ENCODE measurements at places on chromosomes 16 and 17.

DNA sequence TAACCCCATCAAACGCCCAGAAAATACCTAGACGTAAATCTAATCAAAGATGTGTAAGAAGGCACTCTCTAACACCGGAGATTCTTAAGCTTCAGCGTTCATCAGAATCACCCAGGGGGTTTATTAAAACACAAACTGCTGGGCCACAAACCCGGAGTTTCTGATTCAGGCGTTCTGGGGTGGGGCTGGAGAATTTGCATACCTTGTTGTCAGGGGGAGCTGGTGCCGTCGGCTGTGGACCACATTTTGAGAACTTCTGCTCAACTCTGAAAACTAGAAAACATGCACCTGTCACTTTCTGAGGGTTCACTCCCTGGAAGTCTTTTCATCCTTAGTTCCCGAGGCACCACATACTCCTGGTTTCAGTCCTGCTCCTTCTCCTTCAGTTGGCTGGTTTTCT is 48.6 kb upstream of the WSCD1 start:
- no peak for DNase-seq

DNA sequence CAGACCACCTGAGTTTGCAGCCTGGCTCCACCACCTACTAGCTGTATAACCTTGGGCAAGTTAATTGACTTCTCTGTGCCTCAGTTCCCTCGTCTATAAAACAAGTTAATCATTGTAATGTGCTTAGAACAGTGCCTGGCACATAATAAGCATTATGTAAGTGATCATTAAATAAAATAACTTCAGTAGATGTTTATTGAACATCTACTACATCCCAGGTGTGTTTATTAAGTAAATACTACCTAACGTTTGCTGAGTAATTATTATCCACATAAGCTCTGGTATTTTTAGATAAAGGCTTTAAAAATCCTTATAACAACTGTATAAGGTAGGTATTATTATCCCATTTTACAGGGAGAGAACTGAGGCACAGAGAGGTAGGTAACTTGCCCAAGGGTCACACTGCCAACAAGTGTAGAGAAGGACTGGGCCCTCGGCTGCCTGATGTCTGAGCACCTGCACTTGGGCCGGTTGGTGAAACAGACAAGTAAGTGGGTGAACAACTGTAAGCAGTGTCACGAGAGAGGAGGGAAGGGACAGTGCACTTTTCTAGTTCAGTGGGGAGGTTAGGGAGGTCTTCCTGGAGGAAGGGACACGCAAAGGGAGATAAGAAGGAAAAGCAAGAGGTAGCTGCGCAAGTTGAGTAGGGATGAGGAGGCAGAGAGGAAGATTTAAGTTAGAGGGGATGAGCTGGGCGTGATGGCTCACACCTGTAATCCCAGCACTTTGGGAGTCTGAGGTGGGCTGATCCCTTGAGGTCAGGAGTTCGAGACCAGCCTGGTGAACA is 4.6 kb downstream of the TNS4 start:
- no peak for DNase-seq

- no peak for DNase-seq
These were observed 690.4 kb upstream of the RBFOX1 start for GRCh38 chr16:6642271-6642670.

- no peak for DNase-seq
These were observed 161.5 kb downstream of the PHKB start for GRCh38 chr16:47622451-47623176.

DNA sequence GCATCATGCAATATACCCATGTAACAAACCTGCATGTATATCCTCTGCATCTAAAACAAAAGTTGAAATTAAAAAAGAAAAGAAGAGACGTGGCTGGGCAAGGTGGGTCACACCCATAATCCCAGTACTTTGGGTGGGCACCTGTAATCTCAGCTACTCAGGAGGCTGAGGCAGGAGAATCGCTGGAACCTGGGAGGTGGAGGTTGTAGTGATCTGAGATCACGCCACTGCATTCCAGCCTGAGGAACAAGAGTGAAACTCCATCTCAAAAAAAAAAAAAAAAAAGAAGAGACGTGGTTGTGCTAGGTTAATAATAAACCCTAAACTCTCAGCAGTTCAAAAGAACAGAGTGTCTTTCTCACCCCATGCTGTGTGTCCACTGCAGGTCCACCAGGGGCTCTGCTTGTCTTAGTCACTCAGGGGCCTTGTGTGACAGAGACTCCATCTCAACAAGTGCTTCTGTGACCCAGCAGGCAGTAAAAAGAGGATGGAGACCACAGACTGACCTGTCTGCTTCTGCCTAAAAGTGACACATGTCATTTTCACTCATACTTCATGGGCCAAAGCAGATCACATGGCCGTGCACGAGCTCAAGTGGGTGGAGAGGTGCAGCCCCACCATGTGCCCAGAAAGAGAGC is 22.3 kb upstream of the N4BP1 start:
- DNase-seq, result no peak

- DNase-seq, result peak; percentile 53
These were observed 122.3 kb downstream of the CDK5R1 start for GRCh38 chr17:32609085-32609484.

DNA sequence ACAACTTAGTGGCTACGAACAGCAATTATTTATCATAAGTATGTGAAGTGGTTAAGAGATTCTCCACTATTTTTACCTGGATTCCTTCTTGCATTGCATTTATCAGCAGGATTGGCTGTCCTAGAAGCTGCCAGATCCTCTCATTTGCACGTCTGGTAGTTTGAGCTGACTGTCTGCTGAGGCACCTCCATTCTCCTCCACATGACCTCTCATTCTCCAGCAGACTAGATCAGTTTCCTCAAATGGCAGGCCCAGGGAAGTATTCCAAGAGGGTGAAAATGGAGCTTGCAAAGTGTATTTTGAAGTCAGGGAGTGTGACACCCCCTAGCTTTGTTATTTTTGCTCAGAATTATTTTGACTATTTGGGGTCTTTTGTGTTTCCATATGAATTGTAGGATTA is 870.1 kb downstream of the CDH11 start:
- DNase-seq, result no peak

DNA sequence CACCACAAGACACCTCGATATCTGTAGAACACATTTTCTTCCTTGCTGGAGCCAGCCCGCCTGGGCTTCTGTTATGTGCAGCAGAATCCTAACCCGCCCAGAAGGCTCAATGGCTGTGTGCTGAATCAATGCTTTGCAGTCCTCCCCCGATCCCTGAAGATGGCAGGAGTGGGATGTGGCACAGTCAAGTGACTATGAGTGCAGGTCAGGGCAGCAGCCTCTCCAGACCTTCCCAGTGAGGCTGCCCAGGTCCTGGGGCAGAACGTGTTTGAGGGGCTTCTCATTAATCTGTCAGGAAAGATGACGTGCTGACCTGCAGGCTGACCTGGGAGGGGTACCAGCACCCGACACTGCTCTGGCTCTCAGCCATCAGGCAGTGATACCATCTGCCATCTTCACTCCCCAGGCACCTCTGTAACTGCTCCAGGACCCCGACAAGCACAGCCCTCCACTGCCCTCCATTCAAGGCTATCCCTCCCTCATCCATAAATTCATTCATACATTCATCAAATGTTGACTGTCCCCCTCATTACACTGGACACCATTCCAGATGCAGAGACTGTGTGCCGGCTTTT is 35.2 kb downstream of the LRRC75A start:
- DNase-seq, result no peak

GRCh38 chr16:3730161-3731125 is 13.1 kb upstream of the TRAP1 start:
- no peak for DNase-seq

GRCh38 chr16:14335297-14335696 is 264.2 kb downstream of the MRTFB start:
- DNase-seq, result no peak

GRCh38 chr17:82929011-82929622 is 89.3 kb upstream of the ZNF750 start:
- no peak for DNase-seq

DNA sequence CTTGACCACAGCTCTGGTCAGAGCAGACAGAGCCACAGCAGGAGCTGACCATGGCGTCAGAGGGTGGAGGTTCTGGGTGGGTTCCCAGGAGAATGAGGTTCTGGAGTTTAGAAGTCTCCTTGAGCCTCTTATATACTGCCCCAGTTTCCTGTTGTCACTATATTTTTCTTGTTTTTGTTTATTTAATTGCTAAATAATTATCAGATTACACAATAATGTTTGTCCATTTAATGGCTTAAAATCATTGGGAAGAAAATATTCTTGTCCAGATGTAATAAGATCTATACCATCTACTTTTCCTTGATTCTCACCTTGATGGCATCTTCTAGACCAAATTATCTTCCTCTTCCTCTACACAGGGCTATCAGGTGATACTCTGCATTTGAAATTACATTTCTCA is at the start of gene KRTAP4-3:
TSS of gene KRTAP4-3 (minus strand) at position 101 of the 400 bp plus-strand sequence. CDS start at position 52, 49 bp downstream.
- DNase-seq, result no peak

- no peak for DNase-seq
These were observed 23.8 kb downstream of the SHISA9 start for GRCh38 chr16:12925026-12925800.

GRCh38 chr17:6786618-6787017 is 10.6 kb downstream of the FBXO39 start:
- DNase-seq, result no peak

DNA sequence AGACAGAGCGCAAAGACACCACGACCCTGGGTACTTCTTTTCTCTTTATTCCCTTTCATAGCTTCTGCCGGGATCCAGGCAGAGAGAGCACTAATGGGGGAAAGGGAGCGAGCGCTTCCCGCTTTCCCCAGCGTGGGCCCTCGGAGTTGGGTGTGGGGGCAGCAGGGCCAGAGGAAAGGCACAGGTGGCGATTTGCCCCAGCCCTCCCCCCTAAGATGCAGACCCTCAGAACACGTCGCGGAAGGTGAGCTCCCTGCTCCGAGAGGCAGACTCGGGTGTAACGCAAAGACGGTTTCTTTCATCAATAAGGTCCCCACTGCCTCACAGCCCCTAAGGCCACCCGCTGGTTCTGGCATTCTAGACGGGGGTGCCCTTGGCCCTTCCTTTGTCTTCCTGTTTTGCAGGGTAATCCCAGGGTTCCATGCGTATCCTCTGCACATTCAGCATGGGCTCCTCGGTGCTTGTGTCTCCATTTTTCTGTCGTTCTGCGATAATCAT is 570 bp upstream of the NME3 start:
- no peak for DNase-seq

DNA sequence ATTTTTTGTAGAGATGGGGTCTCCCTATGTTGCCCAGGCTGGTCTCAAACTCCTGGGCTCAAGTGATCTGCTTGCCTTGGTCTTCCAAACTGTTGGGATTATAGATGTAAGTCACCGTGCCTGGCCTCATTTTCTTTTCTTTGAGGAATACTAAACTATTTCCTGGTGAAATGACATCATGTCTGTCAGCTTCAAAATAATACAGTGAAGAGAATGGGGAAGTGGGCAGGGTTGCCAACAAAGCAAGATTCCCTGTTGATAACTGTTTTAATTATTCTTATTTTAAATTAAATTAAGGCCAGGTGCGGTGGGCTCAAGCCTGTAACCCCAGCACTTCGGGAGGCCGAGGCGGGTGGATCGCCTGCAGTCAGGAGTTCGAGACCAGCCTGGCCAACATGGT is 21.1 kb downstream of the PIPOX start:
- no peak for DNase-seq

GRCh38 chr17:46976626-46977270 is 2.3 kb downstream of the RPRML start:
- DNase-seq, result no peak

- DNase-seq, result no peak
These were observed 341.2 kb downstream of the GRIN2A start for GRCh38 chr16:9840761-9841665.

DNA sequence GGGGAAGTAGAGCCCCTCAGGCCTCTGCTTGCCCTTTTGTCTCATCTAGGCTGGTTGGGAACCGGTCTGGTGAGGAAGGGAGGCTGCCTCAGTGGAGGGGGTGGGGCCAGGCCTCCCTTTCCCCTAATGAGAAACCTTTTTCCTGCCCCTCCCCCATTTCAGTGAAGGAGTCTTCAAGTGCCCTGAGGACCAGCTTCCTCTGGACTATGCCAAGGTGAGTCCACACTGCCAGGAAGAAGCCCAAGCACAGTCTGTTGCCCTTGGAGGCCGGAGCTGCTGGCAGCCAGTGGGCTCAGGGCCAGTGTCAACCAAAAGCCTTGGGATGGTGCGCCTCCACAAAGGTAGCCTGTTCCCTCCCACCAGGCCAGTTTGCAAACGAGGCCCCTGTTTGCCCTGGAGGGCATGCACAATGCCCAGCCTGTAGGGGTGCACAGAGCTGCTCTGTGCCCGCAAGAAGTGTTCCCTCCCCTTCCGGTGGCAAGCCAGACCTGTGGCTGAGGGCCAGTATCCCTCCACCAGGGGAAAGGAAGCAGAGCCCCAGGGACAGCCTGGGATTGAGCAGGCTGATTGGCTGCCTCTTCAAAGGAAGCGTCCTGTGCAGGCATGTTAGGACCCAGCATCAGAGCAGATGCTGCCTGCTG is 3.4 kb downstream of the TRAF4 start:
- DNase-seq, result no peak

GRCh38 chr17:28948873-28949184 is 2.5 kb downstream of the PHF12 start:
- DNase-seq, result no peak

GRCh38 chr17:81115749-81116464 is 49.4 kb upstream of the PVALEF start:
- DNase-seq, result no peak

- DNase-seq, result no peak
These were observed 13.8 kb downstream of the HYDIN start for GRCh38 chr16:71216714-71217113.

DNA sequence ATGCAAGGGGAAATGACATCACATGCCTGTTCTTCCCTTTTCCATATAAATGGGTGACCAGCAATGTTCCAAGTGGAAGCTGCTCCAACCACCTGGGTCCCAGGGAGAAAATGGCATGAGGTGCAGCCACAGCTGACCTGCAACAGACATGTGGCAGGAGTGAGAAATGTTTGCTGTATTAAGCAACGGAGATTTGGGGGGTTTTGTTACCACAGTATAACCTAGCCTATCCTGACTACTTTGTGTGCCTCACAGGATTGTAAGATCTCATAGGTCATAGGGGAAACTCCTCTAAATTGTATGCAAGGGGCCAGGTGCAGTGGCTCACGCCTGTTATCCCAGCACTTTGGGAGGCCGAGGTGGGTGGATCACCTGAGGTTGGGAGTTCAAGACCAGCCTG is 12.0 kb downstream of the CDIPT start:
- DNase-seq, result no peak

DNA sequence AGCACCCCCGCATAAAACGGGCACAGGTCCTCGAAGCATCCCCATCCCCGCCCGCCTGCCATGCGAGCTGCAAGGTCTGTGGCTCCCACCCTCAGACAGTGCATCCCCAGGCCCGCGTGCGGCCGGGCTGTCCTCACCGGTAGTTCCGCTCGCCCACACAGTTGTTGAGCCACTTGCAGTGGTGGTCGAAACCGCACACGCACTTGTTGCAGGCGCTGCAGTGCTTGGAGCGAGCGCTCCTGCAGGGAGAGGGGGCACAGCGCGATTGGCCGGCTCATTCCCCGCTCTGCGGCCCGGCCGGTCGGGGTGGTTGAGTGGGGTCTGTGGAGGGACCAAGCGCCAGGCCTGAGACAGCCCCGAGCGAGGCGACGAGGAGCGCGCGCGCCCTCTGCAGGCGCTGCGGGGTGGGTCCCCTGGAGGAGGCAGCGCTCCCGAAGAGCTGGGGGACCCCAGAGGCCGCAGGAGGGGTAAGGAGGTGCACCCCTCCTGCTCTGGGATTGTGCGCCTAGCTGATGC is 6.0 kb upstream of the TPPP3 start:
- DNase-seq, result no peak
